ENCODE measurements at places on chromosomes 1 and 21.

- no peak for DNase-seq
Observed at GRCh38 chr1:118018060-118018459, 88.5 kb downstream of the WDR3 start.

- DNase-seq = no peak
Observed at GRCh38 chr1:101943237-101943636, 53.5 kb downstream of the OLFM3 start.

DNA sequence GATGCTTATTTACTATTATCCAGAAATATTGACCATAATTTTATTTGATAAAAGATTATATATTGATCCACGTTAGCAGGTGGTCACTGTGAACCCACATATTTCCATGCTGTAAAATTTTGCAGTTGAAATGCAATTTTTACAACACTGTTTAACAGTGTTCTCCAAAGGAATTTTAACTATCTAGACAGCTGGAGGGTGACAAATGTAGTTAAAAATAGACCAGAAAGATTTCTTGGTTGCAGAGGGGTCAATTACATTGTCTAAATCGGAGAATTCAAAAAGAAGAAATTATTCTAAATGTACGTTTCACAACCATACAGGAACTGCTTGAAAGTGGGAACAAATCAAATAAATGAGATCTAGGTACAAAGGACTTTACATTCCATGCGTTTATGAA lies 625.2 kb upstream of the NCAM2 start:
- no peak for DNase-seq

DNA sequence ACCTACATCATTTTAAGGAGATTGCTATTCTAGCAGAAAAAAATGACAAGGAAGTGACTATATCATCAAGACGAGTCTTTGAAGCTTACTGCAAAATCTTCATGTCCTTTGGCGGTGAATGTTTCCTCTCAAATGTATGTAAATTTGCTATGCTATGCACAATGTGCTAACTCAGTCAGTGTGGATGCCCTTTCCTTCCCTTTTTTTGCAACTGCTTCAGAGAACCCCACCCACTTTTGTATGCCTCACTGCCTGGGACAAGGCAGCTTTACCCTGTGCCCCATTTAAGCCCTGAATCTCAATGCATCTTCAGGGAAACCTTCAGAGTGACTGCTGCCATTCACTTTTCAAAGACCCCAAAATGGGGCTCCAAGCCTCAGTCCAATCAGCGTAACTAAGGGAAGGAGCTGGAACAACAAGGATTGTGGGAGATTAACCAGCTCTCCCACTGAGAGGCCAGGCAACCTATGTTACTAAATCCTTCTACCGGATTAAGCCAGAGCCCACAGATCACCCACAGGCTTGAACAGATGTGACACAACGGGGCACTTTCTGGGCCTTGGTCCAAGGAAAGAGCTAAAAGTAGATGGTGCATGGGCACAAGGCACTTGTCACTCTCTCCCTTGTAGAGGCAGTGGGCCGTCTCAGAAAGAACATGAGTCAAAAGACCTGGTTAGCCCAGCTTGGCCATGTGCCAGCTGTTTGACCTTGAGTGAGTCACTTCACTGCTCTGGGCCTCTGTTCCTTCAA lies 154.4 kb downstream of the PLPP3 start:
- DNase-seq = peak; percentile 20

- DNase-seq = no peak
Observed at GRCh38 chr1:40712997-40713396, 21.5 kb downstream of the NFYC start.

DNA sequence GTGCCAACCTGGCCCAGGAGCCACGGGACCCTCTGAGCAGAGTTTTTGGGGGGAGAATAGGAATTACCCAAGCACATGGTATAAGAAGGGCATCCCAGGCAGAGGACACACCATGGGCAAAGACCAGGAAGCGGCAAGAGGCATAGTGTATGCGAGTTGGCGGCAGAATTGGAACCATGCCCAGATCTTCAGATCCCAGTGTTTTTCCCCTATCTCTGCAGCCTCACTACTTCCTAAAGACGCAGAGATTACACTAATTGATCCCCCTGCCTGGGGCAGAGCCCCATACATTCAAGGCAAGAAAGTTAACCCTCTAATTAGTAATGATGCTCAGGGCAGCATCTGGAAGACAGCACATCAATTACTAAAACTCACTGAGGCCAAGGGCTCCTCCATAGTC lies 48.2 kb downstream of the SYT2 start:
- DNase-seq = no peak

GRCh38 chr1:90730243-90731022 lies 13.3 kb upstream of the BARHL2 start:
- DNase-seq = no peak

- DNase-seq = no peak
Observed at GRCh38 chr1:226309398-226310244, 657 bp upstream of the LIN9 start.

DNA sequence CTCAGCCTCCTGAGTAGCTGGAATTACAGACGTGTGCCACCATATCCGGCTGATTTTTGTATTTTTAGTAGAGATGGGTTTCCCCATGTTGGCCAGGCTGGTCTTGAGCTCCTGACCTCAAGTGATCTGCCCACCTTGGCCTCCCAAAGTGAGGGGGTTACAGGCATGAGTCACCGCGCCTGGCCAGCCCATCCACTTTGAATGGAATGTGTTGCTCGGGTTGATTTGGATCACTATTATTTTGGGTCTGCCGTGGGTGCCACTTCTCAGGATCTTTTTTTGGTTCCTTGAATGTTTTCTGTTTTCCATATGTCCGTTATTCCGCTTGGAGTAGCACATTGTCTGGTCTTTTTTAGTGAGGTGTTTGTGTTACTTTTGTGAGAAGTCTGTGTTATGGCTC lies 17.0 kb downstream of the PCNT start:
- DNase-seq = no peak

DNA sequence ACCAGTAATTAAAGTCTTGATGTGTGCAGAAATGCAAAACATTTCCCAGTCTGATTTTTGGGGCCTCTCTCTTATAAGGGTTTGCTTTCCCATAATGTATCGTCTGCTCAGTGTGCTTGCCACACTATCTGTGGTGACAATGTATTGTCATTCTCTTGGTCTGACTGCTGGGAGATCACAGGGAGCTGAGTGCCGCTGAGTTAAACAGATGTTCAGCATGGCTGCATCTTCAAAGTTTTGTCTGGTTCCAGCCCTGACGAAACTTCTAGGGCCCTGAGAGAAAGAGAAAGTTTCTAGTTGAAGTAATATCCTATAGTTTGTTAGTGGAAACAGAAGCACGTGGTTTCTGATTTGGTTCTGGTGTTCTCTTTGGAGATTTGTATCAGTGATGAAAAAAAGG lies 42.6 kb downstream of the DNM3 start:
- DNase-seq = no peak

DNA sequence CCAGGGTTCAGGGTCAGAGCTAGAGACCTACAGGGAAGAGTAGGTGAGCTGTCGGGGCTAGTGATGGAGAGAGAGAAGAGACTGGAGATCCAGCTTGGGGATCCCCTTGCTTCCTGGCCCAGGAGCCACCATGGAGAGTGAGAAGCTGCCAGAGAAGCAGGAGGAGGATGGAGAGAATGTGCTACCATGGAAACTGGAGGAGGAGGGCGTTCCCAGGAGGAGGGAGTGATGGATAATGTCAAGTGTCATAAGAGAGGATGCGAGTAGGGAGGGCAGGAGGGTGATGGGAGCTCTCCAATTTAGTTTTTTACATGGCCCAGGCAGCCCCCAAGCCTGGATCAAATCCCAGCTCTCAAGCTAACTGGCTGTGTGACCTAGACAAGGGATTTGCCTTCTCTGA lies 46.5 kb upstream of the EPB41 start:
- DNase-seq = no peak

All from non-pigmented ciliary epithelial cell (primary cell).